ENCODE measurements at places on chromosomes 2 and 18.
A peak's percentile ranks its signal among the peaks of the same experiment; 100 is the strongest.

- no peak for DNase-seq
Measured at GRCh38 chr2:143697744-143698143, 568.5 kb downstream of the ARHGAP15 start.

GRCh38 chr2:79250656-79251055, 91.1 kb upstream of the REG3A start:
- DNase-seq, result no peak

- no peak for DNase-seq
Measured at GRCh38 chr18:63395503-63395902, 26.8 kb downstream of the VPS4B start.

DNA sequence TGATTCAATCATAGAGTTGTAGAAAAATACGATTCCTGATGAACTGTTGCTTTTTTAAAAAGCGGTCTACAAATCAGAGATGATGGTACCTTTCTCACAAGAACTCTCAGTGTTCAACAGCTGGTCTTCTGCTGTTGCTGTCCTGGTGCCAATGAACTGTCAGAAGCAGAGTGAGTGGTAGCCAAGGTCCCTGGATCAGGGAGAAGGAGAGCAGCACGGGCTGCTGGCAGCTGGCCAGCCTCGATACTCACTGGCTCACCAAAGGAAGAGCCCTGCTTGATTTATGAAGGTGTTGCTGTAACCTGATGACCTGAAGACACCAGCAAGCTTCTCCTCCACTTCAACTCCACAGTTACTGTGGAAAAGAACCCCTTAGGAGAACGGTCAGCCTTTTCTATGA, 300.8 kb upstream of the SOX11 start:
- no peak for DNase-seq

- no peak for DNase-seq
Measured at GRCh38 chr18:34676816-34677574, 33.1 kb upstream of the DTNA start.

- peak; percentile 73 for DNase-seq
Measured at GRCh38 chr2:234550511-234551107, 53.7 kb upstream of the ARL4C start.

DNA sequence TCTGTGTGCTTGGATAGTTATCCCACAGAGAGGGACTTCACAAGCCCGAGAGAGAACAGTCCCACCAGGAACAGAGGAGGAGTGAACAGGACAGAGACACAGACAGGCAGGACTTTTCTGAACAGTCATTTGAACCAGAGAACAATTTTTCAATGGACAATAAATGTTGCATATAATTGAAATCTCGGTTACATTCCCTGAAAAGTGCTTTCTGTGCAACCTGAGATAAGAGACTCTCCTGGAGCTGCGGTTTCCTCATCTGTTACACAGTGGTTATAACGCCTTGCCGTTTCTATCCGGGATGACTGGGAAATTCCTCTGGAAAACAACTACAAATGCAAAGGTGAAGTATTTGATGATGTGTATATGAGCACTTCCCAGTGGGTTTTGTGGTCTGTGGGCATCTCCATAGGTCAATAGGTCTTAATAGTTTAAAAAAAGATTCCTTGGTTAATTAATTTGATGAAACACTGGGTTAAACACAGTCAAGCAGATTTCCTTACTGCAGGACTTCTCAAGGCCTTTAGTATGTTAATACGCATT, 87.2 kb upstream of the HPCAL1 start:
- DNase-seq, result no peak

GRCh38 chr2:140401056-140401455, 1620.9 kb upstream of the NXPH2 start:
- DNase-seq, result no peak

GRCh38 chr2:125456693-125457363, 1199.1 kb upstream of the GYPC start:
- no peak for DNase-seq

DNA sequence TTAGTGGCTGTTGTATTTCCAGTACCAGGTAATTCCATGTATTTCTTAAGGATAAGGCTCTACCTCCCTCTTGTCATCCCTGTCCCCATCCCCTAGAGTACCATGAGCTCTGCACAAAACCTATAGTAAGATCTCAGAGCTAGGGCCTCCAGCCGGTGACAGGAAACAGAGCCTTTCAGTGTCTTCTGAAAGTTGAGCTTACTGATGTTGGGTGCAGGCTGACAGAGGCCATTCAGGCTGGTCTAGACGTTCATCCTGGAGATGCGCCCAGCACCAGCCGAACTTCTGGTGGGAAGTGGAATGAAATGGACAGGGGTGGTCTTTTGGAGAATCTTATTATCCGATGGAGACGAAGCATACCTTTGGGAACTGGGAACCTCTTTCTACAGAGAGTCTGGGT, 16.7 kb upstream of the LYPD6B start:
- no peak for DNase-seq

DNA sequence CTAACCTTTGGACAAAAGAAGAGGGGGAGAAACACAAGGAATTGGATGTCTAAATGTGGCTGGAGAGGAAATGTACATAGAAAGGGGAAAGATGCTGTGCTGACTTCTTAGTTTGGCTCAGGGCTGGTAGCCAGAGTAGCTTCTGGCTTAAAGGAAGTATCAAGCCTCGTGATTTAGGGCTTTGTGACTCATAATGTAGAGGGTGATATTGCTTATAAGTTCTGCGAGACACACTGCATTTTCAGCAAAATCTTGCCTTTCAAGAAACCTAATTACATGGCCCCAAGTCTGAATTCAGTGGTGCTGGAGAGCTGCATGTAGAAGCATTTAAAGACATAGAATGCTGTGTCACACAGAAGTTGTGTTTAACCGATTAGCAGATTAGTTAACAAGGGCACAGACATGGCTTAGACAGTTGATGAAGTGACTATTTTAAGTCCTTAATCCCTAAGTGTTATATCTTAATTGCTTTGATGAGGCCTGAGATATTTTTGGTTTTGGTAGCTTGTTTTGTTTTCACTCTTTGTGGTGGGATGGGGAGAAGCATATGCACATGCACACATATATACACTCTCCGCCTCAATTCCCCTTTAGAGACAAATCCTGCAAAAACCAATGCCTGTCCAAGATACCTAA, 66.4 kb downstream of the EPAS1 start:
- no peak for DNase-seq

DNA sequence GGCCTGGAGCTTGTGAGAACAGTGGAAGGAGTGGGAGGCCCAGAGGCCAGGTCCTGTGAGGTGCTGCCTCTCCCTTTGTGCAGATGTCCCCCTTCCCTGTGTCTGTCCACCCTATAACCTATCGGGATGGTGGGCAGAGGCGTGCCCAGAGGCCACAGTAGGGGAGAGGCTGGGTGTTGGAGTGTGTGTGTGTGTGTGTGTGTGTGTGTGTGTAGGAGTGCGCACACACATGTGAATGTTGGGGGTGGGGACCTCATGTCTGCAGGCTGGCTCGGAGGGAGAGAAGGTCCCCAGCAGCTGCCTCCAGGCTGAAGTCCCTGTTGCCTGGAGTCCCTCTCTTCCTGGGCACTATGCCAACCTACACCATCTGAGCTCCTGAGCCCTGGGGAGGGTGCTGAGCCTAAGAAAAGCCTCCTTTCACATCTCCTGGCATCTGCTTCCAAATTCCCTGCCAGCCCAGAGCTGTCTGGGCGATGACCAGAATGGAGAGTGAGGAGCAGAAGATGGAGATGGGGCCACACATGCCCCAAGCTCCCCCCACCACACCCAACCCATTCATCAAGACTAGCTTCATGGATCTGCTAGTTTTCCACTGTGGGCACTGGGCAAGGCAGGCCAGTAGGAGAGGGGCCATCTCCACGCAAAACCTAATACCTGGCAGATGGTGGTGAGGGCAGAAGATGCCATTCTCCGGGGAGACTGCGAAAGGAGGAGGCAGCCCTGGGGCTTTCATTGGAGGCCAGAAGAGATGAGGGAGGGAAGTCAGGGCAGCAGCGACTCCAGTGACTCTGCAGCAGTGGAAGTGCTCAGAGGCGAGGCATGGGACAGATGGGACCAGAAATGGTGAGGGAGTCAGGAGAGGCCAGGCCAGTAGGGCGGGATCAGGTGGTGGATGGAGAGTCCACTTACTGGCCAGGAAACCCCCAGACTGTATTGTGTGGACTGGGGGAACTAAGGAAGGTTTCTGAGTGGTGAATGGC, 20.3 kb downstream of the KCNK3 start:
- DNase-seq, result peak; percentile 34

GRCh38 chr2:25671622-25672021, 1.8 kb downstream of the DTNB start:
- DNase-seq, result no peak

DNA sequence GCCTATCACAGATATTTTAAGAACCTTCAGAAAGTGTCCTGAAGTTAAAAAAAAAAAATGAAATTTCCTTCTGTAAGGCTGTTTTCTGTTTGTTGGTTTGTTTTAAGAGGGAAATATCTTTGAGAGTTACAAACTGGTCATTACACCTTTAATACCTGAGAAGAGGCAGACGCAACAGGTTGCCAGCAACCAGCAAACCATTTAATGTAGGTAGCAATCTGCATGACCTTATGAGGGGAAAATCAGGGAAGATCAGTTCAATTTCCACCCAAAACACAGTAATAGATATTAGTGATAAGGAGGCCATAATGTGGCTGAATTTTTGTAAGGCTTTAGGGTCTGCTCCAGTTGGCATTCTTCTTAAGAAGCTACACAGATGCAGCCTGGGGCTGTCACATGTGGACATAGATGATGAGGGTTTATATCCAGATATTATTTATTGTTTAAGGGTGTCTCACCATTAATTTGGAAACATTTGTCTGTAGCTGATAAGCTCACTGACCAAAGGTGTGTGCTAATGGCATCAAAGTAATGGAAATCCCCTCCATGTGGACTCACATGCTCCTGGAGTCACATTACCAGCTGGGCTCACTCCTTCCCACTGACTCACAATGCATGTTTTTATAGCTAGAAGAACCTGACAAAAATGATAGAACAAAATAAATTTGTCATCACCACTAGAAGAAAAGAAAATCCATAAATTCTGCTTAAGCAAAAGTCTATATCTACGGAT, 83.5 kb upstream of the DTNA start:
- DNase-seq, result peak; percentile 2

DNA sequence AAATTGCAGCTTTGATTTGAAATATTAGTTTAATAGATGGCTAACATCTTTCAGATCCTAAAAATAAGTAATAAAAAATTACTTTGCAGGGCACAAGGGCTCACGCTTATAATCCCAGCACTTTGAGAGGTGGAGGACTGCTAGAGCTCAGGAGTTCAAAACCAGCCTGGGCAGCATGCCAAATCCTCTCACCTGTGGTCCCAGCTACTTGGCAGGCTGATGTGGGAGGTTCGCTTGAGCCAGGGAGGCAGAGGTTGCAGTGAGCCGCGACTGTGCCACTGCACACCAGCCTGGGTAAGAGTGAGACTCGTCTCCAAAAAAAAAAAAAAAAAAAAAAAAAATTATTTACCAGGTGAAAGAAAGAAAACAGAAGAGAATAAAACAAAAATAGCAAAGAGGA, 449.8 kb downstream of the NRXN1 start:
- no peak for DNase-seq

- no peak for DNase-seq
Measured at GRCh38 chr18:34838669-34839068, 128.6 kb downstream of the DTNA start.

GRCh38 chr18:65359479-65359878, 391.3 kb upstream of the CDH7 start:
- DNase-seq, result no peak

DNA sequence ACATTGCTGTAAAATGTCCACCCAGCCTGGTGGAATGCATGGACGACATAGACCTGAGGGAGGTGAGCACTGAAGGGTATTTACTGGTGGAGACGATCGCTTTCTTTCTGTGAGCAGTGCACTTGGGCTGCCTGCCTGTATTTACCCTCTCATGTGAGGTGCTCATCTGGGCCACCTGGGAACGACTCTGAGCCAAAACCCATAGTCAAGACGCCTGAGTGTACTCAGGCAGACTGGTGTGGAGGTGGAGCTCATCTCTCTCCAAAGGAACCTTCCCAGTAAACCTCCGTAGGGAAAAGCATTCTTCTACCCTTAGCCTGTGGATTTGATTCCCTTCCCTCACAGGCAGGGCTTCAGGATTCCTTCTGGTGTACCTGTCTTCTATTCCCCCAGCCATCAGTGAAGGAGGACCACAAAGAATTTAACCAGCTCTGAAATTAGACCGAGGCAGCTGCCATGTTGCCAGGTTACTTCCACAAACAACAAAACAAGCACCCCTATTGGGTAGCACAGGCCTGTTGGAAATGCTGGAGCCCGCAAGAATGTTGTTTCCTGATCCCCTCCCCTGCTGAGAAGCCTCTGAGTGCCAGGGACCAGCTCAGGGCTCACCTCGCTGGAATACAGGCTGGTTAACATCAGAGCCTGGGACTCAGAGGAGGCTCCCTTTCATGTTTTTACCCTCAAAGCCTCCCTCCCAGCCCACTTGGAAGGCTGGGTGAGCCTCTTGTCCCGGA, 47.5 kb upstream of the TXNDC2 start:
- DNase-seq, result peak; percentile 21

- DNase-seq, result no peak
Measured at GRCh38 chr2:191920502-191920901, 73.6 kb upstream of the CAVIN2 start.

GRCh38 chr18:35289727-35290093, 319 bp downstream of the ZSCAN30 start:
- peak; percentile 72 for DNase-seq

DNA sequence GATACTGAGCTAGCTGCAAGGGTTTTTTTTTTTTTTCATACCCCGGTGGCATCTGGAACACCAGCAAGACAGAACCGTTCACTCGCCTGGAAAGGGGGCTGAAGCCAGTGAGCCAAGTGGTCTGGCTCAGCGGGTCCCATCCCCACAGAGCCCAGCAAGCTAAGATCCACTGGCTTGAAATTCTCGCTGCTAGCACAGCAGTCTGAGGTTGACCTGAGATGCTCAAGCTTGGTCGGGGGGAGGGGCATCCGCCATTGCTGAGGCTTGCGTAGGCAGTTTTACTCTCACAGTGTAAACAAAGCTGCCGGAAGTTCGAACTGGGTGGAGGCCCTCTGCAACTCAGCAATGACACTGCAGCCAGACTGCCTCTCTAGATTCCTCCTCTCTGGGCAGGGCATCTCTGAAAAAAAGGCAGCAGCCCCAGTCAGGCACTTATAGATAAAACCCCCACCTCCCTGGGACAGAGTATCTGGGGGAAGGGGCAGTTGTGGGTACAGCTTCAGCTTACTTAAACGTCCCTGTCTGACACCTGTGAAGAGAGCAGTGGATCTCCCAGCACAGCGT, 5.1 kb upstream of the MIB1 start:
- DNase-seq, result no peak

- no peak for DNase-seq
Measured at GRCh38 chr2:8633735-8634313, 48.0 kb upstream of the ID2 start.

DNA sequence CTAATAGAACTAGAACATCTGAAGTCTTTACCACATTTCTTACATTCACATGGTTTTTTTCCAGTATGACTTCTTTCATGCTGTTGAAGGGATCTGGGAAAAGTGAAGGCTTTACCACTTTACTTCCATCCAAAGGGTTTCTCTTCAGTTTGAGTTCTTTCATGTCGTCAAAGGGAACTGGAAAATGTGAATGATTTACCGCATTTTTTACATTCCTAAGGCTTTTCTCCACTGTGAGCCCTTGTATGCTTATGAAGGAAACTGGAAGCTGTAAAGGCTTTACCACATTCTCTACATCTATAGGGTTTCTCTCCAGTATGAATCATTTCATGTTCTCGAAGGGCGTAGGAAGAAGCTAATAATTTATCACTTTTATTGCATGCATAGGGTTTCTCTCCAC, 46.7 kb downstream of the NBEAL1 start:
- DNase-seq, result no peak

Measured in NCI-H146 (cell line).